Central memory CD8-positive, alpha-beta T cell (primary cell): ENCODE measurements at places on chromosomes 12 and 14.
A peak's percentile ranks its signal among the peaks of the same experiment; 100 is the strongest.

DNA sequence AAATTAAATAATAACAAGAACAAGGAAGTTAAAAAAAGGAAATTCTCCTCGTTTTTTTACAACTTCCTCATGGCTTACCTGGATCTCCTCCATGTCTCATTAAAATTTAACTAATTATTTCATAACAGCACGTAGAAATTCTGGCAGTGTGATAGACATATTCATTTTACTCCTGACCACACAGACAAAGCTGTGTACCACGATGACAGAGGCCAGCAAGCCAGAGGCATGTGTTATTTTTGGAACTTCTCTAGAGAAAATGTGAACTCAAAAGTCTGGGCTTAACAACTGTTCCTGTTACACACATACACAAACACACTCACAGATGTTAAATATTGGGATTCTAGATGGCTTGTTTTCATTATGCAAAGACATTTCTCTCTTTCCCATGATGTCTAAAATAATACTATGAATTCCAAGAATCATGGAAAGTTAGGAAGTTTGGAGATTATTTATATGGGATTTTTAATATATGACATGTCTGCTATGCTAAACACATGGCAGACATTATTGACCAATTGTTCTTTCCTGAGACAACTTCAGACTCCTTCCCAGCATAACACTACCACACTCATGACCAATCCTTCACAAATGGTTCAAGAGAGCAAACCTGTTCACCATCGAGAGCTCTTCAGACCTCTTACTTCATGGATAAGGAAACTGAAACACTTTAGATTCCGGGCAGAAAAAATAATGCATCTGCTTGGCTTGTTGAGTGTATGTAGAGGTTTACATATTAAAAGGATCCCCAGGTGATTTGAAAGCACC lies 158.7 kb downstream of the DACT1 start:
- no peak for DNase-seq

DNA sequence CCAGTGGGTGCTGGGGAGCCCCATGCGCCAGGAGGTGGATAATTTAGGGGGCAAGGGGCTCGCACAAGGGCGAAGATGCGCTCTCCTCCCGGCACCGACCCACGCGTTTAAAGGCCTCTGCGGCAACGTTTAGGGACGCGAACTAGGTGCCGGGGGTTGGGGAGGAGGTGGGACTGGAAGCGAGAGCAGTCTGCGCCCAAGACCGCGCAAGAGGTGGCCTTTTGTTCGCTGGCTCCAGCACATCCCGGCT lies 1.3 kb downstream of the SLC38A1 start:
- DNase-seq = peak; percentile 23

DNA sequence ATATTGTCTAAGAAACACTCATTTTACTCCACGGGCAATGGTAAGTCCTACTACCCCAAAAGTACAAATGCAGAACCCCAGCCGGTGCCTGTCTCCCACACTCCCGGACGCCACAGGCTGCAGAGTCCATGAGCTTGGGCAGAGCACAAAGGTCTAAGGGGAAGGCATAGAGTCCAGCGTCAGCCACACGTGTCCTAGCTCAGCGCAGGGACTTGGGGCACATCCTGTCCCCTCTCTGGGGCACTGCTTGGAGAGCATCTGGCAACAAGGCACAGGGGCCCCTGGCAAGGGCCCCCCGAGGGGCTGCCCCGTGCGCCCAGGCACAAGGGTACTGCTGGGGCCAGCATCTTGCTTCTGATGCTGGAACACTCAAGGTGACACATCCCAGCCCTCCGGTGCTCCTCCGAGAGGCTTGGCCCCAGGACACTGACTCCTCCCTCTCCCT lies 58.4 kb downstream of the BCL11B start:
- DNase-seq = no peak

DNA sequence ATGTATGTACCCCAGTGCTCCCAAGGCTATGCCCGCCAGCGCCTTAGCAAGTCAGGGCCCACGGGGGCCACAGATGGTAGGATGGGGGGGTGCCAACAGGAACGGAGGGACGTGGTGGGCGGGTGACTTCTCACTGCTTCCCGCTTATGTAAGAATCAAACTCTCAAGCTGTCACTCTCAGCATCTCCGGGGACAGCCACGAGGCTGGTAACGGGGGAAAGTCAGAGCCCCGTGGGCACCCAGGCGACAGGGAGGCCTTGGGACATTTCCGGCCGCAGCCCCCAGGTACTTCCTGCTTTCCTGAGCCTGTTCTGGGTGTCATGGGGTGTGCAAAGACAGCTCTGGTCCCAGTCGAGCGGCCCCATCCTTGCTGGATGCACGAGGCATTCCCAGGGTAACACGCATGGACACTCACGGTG lies 59.3 kb downstream of the TESC start:
- no peak for DNase-seq

GRCh38 chr14:102194856-102195255 lies 55.2 kb downstream of the WDR20 start:
- no peak for DNase-seq

GRCh38 chr14:61343471-61343870 lies 22.1 kb downstream of the PRKCH start:
- DNase-seq = no peak

GRCh38 chr14:65926935-65927700 lies 514.6 kb downstream of the FUT8 start:
- no peak for DNase-seq

DNA sequence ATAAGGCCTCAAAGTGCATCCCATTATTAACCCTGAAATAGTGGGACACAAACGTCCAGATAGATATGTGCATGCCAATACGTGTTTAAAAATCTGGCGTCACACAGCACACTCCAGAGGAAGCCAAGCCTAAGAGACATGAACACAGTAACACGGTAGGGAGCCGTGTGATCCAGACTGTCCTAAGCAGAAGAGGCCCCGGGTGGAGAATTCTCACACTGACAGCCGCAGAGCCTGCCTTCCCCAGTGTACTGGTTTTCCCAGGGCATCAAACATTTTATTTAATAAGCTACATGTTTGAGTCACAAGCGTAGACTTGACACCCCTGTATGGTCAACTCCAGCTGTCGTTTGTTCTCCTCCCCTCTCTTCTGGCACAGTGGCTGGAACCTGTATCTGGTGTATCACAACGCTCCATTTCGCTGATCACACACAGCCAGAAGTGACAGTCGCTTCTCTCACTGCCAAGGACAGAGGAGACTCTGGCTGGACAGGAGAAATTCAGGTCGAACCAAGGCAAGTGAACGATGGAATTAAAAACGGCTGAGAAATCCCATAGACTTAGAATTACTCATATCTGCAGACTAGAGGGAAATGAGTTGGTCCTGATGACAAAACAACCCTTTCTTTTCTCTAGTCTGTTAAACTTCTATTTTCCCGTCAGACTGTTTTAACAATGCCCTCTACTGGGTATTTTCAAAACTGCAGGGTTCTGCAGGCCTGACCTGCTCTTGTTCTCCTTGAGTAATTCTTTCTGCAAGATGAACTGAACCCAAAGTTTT lies 359.9 kb downstream of the RGS6 start:
- no peak for DNase-seq

GRCh38 chr12:77915071-77915600 lies 84.4 kb downstream of the NAV3 start:
- no peak for DNase-seq

- DNase-seq = no peak
These were observed 49.4 kb downstream of the MAGOHB start for GRCh38 chr12:10563966-10564365.

DNA sequence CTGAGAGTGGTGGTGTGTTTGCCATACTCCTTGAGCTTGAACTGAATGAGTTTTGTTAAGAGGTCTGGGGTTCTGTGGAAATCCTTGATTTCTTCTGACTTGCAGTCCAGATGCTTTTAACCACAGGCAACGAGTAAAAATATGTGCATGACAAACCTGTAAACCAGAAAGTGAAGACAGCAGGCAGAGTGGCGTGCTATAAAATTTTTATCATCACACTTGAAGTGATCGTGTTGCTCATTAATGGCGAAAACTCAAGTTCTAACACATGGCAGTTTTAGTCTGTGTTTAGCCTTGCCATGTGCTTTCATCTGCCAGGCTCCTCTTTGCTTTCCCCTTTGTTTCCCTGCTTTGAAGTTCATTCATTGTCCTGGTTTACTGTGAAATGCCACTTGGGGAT lies 28.0 kb downstream of the TXNRD1 start:
- no peak for DNase-seq

- DNase-seq = no peak
These were observed 70.7 kb downstream of the PPHLN1 start for GRCh38 chr12:42396473-42397259.

DNA sequence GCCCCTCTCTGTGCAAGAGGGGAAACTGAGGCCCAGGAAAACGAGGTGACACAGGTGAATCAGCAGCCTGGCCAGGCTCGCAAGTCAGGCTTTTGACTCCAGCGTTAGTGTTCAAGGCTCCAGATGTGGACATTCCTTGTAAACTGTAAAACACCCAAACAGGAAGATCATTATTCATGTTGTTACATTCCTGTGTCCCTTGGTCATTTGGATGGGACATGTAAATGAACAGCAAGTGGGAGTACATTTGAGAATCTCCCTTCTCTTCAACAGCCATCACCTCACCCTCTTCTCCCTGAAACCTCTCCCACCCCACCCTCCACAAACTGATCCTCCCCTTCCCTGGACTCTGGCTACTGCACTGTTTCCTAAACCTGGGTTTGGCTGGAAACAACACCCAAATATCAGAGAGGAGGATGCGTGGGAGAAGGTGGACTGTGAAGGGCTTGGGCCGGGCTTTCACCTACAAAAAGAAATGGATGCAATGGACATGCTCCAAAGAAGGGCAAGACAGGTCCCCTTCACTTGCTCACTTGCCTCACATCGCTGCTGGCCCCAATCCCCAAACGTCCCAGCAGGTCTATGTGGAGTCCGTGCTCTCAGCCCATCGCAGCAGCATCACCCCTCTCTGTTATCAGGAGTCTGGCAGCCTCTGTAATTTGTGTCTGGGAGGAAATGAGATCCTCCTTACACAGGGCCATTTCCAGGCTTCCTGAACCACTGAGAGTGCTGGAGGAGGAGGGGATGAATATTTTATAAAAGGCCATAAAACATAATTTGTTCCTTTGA lies 76.7 kb downstream of the GALNT8 start:
- no peak for DNase-seq

GRCh38 chr12:28711421-28711820 lies 437.7 kb upstream of the FAR2 start:
- no peak for DNase-seq

DNA sequence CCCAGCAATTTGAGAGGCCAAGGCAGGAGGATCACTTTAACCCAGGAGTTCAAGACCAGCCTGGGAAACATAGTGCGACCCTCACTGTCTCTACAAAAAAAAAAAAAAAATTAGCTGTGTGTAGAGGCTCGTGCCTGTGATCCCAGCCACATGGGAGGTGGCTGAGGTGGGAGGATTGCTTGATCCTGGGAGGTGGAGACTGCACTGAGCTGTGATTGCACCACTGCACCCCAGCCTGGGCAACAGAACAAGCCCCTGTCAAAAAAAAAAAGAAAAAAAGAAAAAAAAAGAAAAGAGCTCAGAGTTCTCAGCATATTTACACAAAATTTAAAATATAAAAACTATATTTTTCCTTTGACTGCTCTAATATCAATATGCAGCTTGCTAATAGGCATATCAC lies 260.8 kb downstream of the SYT1 start:
- DNase-seq = no peak

- no peak for DNase-seq
These were observed 10.8 kb downstream of the FAM222A start for GRCh38 chr12:109724321-109724892.

DNA sequence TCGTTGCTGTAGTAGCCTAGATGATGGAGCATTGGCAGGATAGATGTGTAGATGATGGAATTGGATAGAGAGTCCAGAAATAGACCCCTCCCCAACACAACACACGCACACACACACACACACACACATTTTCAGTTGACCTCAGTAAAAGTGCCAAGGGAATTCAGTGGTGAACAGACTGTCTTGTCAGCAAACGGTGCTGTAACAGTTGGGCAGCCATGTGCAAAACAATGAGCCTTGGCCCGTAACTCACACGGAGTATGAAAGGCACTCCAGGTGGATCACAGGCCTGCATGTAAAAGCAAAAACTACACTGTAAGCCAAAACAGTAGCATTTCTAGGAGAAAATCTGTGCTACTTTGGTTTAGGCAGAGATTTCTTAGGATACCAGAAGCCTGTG lies 87.8 kb downstream of the DDX51 start:
- no peak for DNase-seq

- no peak for DNase-seq
These were observed 7.8 kb downstream of the FOXA1 start for GRCh38 chr14:37587131-37587803.

DNA sequence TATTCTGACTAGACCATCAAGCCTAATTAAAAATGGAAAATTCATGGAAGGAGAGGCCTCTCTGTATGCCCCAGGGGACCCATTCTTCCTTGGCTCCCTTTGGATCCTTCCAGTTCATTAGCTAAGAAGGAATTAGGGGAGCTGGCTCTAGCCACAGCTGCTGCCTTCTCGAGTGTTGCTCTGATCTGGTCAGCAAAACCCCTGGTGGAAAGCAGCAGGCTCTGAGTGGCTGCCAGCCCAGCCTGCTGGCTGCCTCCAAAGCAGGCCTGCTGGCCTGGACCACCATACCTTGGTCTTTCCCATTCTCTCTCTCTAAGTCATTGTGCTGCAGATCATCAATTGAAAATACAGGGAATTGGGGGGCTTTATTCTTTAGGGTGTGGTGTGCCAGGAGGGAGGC lies 29.0 kb upstream of the AKAP6 start:
- DNase-seq = no peak

GRCh38 chr14:96627811-96628775 lies 125.9 kb downstream of the PAPOLA start:
- DNase-seq = no peak
